ENCODE measurements at places on chromosomes 16 and 17. TPM values are rescaled to one million over a fixed set of nuclear protein-coding genes. Genes with fewer than 3 reads are reported as not detected.

The MYH1 gene
- not detected for total RNA-seq

DNA sequence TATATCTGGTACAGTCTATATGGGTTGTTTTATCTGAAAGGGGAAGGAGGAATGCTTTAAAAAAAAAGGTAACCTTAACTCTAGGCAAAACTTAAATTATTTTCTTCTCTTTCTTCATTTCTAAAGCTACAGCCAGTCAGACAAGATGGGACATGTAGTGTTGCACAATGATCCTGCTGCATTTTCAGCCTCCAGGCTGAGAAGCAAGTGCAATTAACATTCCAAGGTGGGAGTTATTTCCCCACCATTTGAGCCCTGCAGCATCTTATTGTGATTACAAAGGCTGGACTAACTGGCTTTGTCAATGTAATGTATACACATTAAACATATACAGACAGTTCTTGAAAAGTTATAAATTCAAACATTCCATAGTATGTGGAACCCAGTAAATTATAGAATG, 22.6 kb upstream of the NF1 start:
- no peak for DNase-seq

DNA sequence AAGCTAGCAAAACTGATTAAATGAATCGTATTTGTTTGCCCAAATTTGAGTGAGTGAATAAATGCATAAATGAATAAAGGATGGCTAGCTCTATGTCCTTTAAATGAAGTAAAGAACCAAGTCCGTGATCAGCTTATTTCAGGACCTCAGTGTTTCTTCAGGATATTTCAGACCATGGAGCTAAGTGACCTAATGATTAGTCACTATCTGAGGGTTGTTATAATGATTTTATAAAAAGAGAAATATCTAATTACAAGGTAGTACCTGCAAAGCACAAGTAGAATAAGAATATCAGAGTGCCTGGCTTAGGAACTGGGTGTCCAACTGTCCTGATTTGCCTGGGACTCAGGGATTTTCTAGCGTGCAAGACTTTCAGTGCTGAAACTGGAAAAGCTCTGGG, 12.5 kb downstream of the KCNJ2 start:
- no peak for DNase-seq

- no peak for DNase-seq
These were observed 9.5 kb downstream of the MTMR4 start for GRCh38 chr17:58504826-58505351.

GRCh38 chr17:70787721-70788300, 618.5 kb downstream of the KCNJ2 start:
- DNase-seq, result peak; percentile 88

DNA sequence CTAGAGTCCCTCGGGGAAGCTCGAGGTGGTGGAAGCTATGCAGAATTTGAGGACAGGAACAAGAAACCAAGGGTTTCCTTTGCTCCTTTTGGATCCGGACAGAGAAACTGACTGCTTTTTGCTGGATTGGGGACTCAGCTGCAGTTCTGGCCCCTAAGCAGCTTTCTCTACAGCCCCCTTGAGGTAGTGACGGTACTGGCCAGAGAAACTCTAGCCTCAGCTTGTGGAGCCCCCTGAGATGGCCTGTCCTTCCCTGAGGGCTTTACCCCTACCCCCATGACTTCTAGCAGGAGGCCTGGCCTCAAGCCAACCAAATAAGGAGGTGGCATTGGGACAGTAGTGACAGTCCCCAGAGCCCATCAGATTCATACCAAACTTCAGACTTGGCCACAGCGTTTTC, 118.1 kb downstream of the IRX5 start:
- no peak for DNase-seq

DNA sequence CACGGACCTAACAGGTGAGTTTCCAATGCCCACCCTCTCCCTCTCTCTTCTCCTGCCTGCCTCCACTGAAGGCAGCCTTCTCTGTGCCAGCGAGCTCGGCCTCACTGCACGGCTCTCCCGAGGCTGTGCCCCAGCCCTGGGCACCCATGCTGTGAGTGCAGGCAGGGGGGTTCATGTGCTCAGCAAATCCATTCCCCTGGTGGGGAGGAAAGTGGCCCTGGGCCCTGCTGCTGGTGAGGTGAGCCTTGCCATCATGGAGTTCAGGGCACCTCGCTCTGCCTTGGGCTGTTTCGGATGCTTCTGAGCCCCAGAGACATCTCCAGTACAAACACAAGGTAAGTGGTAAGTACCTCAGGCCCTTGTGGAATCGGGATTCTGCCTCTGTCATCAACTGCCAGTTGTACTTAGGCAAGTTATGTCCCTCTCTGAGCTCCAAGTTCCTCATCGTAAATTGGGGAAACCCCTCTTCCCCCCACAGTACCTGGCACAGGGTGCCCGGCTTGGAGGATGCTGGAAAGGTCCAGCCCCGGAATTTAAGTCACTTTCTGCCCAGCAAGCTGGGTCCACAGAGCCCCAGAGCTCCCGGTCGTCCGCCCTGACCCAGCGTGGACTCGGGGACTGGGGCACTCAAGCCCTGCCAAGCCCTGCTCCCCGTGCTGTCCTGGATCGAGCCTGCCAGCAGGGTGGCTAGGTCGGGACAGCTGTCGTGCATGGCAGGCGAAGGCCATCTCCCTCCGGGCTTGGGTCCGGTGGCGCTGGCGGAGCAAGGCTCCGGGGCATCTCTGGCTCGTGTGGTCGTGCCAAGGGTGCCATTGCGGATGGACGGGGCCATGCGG, 684 bp upstream of the NUDT16L1 start:
- DNase-seq, result no peak

- DNase-seq, result peak; percentile 74
These were observed 621 bp downstream of the CEP95 start for GRCh38 chr17:64507413-64507782.

DNA sequence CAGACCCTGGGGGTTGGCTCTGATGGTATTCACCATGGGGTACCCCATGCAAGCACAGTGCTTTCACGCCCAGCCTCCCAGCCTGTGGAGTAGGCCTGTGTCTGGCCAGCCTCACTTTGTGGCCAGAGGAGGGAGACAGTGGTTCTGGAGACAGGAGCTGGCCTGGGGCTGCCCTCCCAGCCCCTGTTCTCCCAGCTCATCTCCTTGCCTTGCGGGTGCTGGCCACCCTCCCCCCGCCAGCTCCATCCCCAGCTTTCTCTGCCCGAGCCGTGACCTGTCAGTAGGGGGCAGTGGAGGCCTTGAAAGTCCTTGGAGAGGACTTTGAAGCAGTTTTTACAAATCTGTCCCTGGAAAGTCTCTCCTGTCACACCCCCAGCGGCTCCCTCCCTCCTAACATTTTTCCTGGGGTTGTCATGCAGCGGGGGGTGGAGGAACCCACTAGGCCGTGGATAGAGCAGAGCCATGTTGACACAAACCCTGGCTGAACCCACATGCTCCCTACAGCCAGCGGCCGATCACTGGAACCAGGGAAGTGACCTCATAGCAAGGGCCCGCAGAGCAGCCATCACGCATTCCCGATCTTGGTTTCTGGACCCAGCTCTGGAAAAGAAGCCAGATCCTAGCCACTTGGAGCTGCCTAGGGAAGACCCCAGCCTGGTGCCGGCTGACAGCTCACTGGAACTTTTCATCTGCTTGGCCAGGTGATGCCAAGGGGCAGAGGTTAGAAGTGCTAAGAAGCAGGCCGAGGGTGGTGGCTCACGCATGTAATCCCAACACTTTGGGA, 289.4 kb downstream of the SEC14L1 start:
- DNase-seq, result peak; percentile 100

Data from Caki2 (cell line).